ENCODE measurements at places on chromosomes 1 and 21. TPM values are rescaled to one million over a fixed set of nuclear protein-coding genes. Genes with fewer than 3 reads are reported as not detected.

GRCh38 chr1:8203056-8203455, 114.9 kb upstream of the SLC45A1 start:
- DNase-seq: peak; percentile 21

Gene PFKFB2
- total RNA-seq: 99.0 TPM

DNA sequence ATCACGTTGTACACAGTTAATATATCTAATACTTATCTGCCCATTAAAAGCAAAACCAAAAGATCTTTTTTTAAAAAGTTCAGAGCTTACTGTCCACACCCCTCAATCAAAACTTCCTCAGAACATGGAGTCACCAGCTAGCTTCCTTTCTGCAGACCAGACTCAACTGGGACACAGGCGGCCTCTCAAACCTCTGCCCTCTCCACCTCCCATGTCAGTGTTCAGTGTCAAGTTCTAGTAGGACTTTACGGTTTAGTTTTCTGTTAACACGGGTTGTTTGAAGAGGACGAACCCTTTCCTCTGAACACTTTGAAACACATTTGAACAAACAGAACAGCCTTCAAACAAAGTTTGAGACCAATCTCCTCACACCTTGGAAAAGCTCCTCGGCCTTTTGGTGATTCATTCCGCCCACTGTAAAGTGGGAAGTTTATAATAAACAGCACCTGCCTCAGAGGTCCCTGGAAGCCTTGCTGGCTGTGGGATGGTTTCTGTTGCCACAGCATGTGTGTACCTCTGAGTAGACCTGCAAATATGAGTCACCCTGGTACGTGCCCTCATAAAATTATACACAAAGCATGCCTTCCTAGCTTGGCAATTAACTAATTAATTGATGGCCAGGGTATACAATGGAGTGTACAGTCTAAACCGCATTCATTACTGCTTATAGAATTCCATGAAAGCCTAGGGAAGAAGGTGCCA, 48.4 kb upstream of the SIPA1L2 start:
- no peak for DNase-seq

- DNase-seq: no peak
Observed at GRCh38 chr1:54054438-54054749, 986 bp downstream of the TCEANC2 start.
